Fibroblast of skin of right biceps (primary cell): ENCODE measurements at places on chromosomes 12 and 14.

DNA sequence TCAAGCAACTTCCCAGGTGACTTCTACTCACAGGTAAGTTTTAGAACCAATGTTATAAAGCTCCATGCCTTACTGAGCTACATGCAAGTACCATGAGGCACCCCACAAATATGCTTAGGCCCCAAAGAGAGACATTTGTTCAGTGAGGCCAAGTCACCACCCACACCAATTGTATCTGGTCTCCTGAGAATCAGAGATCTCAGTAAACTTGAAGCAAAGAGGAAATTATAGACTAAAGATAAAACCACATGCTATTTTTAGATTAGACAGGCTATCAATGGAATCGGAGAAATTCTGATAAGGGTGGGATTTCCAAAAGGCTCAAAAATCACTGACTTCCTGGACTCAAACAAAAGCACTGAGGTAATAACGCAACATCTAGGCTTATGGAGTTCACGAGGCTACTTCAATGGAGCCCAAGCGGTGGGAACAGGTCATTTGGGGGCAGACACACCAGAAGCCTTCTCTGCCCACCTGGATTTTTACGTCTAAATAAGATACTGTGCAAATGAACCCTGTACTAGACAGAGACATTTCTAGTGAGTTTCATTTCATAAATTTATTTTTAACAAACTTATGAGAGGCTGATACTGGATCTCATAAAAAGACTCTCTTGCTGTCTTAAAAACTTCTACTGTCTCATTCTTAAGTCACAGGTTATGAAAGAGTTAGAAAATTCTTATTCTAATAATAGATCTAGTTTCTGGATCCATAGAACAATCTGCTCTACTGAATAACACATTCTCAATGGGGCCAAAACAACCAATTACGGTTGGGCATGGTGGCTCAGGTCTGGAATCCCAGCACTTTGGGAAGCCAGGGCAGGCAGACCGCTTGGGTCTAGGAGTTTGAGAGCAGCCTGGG is 7.7 kb downstream of the SLC15A4 start:
- DNase-seq: no peak

DNA sequence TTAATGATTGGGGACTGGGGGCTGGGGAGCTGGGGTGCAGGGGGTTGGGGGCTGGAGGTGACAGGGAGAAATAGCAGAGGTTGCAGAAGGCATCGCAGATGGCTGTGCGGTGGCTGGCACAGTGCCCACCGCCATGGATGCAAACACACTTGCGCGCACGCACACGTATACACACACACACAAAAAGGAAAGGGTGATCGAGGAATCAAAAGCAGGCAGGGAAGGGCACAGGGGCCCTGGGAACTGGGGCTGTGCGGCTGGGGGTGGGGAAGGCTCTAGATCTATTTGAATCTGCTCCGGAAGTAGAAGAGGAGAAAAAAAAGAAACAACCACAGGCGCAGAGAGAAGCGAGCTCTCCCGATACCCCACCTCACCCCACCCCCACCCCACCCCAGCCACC is 39.4 kb downstream of the ZFHX2 start:
- DNase-seq: no peak

DNA sequence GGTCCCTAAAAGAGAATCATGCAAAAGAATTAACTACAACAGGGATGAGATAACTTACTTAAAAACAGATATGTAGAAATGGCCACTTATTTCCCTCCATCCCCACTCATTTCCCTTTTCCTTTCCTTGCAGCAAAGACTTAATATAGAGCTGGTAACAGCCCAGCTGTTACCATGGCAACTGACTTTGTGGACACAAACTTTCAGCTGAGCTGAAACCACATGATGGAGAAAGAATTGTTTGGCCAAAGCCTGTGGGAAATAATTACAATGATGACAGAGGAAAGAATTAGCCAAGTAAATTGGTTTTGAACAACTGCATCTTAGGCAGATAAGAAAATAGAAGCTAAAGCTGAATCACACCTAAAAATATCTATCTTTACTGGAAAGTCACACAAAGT is 364.9 kb downstream of the GALC start:
- DNase-seq: peak; percentile 97

- DNase-seq: peak; percentile 15
Observed at GRCh38 chr14:57533214-57533613, 39.6 kb upstream of the CCDC198 start.

GRCh38 chr12:39610436-39611025 is 9.1 kb downstream of the ABCD2 start:
- DNase-seq: no peak
